ENCODE measurements at places on chromosomes 7 and 10. TPM values are rescaled to one million over a fixed set of nuclear protein-coding genes. Genes with fewer than 3 reads are reported as not detected.

DNA sequence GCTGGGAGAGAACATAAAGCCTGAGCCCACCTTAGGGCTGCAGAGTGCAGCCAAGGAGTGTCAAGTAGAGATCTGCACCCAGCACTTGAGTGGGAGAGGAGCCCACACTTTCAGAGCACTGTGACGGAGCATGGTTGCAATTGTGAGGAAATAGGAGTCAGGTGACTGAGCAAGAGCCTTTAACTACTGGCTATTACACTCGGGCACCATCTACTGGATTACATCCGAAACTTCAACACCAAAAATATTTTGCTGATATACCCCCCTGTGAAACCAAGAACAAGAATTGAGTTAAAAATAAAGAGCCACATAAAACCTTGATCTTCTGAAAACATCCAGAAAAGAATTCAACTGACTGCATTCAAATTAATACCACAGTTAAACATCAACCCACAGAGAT, 657.9 kb downstream of the NXPH1 start:
- H3K4me3 ChIP-seq, result no peak overlapping the region
- H3K27me3 ChIP-seq, result no peaks in the 10 kb centered on the region
- no peaks in the 10 kb centered on the region for H3K36me3 ChIP-seq
- DNase-seq, result no peak

DNA sequence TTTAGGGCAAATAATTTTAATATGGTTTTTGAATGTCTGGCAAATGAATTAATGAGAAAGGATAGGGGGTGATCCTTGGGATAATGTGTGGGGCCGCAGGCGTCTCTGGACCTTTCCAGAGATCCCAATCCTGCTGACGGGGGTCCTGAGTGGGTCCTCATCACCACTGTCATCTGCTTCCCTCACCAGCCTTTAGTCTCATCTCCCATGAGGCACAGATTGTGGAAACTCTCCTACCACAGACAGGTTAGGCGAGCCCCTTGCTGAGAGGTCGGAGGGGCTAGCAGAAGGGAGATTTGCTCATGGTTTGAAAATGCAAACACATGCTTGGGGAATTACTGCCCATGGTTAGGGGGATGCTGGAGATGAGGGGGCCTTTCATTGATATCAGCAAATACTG, 484.6 kb downstream of the RPS24 start:
- no peaks in the 10 kb centered on the region for H3K27me3 ChIP-seq
- no peak for DNase-seq

- no peak for DNase-seq
- H3K27me3 ChIP-seq, result no peaks in the 10 kb centered on the region
- H3K36me3 ChIP-seq, result no peaks in the 10 kb centered on the region
These were observed 112.7 kb downstream of the ICA1 start for GRCh38 chr7:8149222-8149621.

GRCh38 chr7:47571331-47572093, 10.4 kb downstream of the TNS3 start:
- H3K4me1 ChIP-seq, result peaks cover 59% of the 10 kb centered on the region
- peak overlapping the region; percentile 82 for H3K27ac ChIP-seq
- H3K36me3 ChIP-seq, result no peaks in the 10 kb centered on the region

EXOC4 gene
- total RNA-seq, result 30.6 TPM

GRCh38 chr10:110746969-110747608, 103.0 kb downstream of the RBM20 start:
- no peaks in the 10 kb centered on the region for H3K36me3 ChIP-seq
- H3K4me1 ChIP-seq, result no peaks in the 10 kb centered on the region
- no peak overlapping the region for H3K4me3 ChIP-seq
- H3K27me3 ChIP-seq, result no peaks in the 10 kb centered on the region
- peak overlapping the region; percentile 60 for H3K27ac ChIP-seq
- no peak for DNase-seq

GRCh38 chr7:99579956-99580777, 17.9 kb upstream of the TMEM225B start:
- H3K4me3 ChIP-seq, result peak overlapping the region; percentile 62
- peaks cover 11% of the 10 kb centered on the region for H3K4me1 ChIP-seq
- H3K27ac ChIP-seq, result peak overlapping the region; percentile 62
- H3K36me3 ChIP-seq, result no peaks in the 10 kb centered on the region
- no peaks in the 10 kb centered on the region for H3K27me3 ChIP-seq
- no peak for DNase-seq

GRCh38 chr10:128624656-128625530, 498.7 kb upstream of the MKI67 start:
- no peaks in the 10 kb centered on the region for H3K4me1 ChIP-seq
- H3K36me3 ChIP-seq, result no peaks in the 10 kb centered on the region
- H3K4me3 ChIP-seq, result no peak overlapping the region
- no peaks in the 10 kb centered on the region for H3K27me3 ChIP-seq
- H3K27ac ChIP-seq, result no peak overlapping the region
- DNase-seq, result peak; percentile 40

GRCh38 chr7:78523930-78524329, 725.4 kb downstream of the PHTF2 start:
- H3K27me3 ChIP-seq, result no peaks in the 10 kb centered on the region
- no peak overlapping the region for H3K4me3 ChIP-seq
- DNase-seq, result no peak
- H3K4me1 ChIP-seq, result no peaks in the 10 kb centered on the region
- no peaks in the 10 kb centered on the region for H3K36me3 ChIP-seq
